ENCODE measurements at places on chromosomes 3 and 15.

GRCh38 chr15:31503758-31504461 lies 177.3 kb downstream of the KLF13 start:
- DNase-seq = no peak

DNA sequence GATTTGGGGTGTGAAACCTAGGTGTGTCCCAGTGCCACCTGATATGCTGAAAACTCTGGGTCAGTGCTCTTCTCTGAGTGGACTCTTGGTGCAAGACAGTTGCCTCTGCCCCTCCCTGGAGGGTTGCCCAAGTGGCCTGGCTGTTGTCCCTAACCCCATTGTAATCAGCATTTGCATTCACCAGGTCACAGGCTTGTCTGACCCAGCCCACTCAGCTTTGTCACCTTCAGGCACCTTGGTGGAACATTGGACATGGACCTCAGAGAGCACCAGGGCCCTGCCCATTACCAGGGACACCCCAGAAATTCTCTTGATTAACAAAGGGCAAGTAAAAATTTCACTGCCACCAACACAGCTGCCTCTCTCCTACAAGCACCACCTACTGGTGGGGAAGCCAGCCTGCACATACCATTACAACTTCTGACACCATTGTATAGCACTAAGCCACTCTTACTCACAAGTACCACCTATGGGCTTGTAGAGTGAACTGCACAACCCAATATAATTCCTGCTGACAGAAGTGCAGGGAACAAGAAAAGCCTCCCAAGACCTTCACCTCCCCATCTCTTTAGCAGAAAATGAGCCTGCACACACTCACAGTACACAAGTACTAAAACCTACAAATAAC lies 324.6 kb downstream of the EPHA6 start:
- no peak for DNase-seq

- no peak for DNase-seq
Observed at GRCh38 chr3:150096700-150097587, 126.2 kb upstream of the PFN2 start.

GRCh38 chr3:15731024-15731423 lies 66.8 kb downstream of the ANKRD28 start:
- no peak for DNase-seq

- DNase-seq = no peak
Observed at GRCh38 chr3:12307136-12307535, 18.3 kb downstream of the PPARG start.

All from NCI-H774 (cell line).